SW480 (cell line): ENCODE measurements at places on chromosomes 7 and 10.

- no peak for DNase-seq
Observed at GRCh38 chr7:22842383-22842941, 19.8 kb upstream of the TOMM7 start.

DNA sequence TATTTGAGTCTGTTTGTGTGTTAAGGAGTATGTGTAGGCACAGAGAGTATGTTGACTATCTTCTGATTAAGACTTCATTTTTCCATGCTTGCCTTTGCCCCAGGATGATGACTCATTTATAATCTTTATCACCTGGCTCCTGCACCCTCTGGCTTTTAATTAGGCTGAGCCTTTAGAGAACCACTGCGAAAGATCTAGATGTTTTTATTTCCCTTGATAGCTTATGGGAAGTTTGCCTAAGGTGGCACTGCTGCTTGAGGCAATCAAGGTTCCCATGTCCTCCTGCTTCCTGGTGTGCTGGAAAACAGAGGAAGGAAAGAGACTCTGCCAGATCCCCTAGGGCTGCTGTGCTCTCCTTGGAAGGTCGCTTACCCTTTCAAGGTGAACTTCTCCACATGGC lies 114.6 kb downstream of the ARL4A start:
- DNase-seq = peak; percentile 56

DNA sequence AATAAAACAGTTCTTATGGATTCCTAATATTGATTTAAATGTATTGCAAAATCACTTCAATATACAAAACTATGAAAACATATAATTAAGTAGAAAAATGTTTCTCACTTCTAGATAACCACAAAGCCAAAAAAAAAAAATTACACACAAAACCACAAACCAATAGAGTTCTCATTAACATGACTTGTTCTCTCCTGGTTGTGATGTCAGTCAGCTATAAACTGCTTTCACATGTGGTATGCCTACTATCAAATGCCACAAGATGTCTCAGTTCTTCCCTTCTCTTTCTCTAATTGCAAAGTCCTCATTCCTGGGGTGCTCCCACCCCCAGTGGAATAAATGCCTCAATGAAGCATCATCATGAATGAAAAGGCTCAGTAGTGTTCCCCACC lies 16.6 kb downstream of the GNAI1 start:
- peak; percentile 73 for DNase-seq

DNA sequence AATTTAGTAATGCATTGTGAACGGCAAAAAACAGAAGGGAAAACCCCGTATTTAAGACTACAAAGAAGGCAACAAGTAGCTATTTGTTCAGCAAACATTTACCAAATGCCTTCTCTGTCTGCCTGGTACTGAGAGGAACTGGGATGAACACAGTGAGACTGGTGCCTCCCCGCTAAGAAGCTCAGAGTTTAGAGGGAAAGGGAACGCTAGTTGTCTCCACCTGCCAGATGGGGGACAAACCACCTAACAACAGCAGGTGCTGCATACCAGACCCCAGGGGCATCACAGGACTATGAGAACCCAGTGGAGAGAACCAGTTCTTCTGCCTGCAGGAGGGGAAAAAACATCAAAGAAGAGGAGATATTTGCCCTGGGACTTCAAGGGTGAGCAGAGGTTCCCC lies 147.1 kb downstream of the SLC25A13 start:
- no peak for DNase-seq

- no peak for DNase-seq
Observed at GRCh38 chr7:157373493-157373892, 36.7 kb downstream of the DNAJB6 start.

- DNase-seq = no peak
Observed at GRCh38 chr7:78220754-78221153, 422.2 kb downstream of the PHTF2 start.

DNA sequence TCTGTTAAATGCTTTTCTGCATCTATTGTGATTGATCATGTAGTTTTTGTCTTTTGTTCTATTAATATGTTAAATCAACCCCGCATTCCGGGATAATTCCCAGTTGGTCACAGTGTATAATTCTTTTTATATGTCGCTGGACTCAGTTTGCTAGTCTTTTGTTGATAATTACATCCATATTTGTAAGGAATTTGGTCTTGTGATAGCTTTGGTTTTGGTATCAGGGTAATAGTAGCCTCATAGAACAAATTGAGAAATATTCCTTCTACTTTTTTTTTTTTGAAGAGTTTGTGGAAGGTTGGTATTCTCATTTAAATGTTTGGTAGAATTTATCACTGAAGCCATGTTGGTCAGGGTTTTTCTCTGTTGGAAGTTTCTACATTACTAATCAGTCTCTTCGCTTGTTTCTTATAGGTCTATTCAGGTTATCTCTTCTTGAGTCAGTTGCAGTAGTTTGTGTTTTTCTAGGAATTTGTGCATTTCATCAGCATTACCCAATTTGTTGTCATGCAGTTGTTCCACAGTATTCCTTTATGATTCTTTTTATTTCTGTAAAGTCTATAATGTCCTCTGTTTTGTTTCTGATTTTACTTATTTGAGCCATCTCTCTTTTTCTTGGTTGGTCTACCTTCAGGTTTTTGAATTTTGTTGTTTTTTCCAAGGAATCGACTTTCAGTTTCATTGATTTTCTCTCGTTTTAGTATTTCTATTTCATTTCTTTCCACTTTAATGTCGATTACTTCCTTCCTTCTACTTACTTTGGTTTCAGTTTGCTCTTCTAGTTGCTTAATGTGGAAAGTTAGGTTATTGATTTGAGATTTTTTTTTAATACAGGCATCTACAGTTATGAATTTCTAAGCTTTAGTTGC lies 64.6 kb upstream of the GJD4 start:
- no peak for DNase-seq

DNA sequence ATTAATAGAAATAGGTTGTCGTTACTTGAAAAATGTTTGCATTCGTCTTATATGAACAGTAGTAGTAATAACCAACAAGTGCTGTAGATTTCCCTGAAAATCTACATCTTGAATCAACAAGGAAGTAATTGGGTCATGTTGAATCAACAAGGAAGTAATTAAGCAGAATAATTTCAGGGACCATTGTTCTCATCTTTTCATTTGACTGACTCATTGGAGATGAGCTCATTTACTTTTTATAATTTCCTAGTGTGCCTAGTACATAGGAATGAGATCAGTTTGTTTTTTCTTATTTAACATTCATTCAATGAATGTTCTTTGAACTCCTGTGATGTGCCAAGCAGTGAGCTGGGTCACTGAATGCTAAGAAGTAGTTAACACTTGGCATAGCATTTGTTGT lies 8.2 kb downstream of the CLDN12 start:
- DNase-seq = peak; percentile 42

- no peak for DNase-seq
Observed at GRCh38 chr10:44470784-44471183, 85.9 kb upstream of the CXCL12 start.

DNA sequence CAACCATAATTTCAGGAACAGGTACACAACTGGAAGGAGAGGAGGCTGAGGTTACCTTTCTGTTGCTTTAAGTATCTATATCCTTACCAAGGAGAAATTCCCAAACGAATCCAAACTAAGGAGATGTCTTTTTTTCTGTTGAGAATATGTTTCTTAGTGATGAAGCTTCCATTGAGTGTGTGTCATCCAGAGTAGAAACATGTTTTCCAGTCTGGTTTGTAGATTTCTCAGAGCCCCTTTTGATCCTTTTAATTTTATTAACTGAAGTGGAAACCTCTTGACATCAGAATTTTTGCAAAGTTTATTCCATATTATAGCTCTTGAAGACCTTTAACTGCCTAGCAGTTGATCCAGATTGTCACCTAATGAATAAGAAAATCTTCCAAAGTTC lies 207.1 kb upstream of the FERD3L start:
- no peak for DNase-seq
